ENCODE measurements at places on chromosomes 11 and 22. TPM values are rescaled to one million over a fixed set of nuclear protein-coding genes. Genes with fewer than 3 reads are reported as not detected.

The RIBC2 gene
- not detected for total RNA-seq

The UBQLN3 gene
- total RNA-seq: 0.51 TPM

The MYEOV gene
- total RNA-seq: 0.51 TPM

The PANX3 gene
- not detected for total RNA-seq

The SAA1 gene
- total RNA-seq: 3.0 TPM

The ROBO4 gene
- 96.9 TPM for total RNA-seq

The SPCS2 gene
- 115 TPM for total RNA-seq

The B3GAT1 gene
- total RNA-seq: 1.5 TPM

The LGALS12 gene
- 1.7 TPM for total RNA-seq

All from spleen (tissue), 13 donors.